ENCODE measurements at places on chromosomes 3 and 15.

DNA sequence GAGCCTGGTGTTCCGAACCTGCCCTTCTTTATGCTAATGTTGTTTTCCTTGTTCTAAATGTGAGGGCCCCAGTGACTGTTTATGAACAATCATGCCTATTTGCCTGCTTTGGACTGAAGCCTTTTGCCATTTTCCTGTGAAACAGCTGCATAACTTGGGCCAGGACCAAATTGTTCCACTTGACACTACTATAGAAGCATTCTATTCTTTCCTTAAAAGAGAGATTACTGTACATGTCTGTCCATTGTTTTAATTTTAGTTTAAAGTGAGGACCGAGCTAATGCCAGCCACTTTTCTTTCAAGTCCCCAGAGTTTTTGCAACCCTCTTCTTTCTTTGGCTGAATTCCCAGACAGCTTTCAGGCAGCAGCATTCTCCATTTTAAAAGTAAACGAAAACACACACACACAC, 980.3 kb downstream of the CADM2 start:
- peak; percentile 2 for DNase-seq

DNA sequence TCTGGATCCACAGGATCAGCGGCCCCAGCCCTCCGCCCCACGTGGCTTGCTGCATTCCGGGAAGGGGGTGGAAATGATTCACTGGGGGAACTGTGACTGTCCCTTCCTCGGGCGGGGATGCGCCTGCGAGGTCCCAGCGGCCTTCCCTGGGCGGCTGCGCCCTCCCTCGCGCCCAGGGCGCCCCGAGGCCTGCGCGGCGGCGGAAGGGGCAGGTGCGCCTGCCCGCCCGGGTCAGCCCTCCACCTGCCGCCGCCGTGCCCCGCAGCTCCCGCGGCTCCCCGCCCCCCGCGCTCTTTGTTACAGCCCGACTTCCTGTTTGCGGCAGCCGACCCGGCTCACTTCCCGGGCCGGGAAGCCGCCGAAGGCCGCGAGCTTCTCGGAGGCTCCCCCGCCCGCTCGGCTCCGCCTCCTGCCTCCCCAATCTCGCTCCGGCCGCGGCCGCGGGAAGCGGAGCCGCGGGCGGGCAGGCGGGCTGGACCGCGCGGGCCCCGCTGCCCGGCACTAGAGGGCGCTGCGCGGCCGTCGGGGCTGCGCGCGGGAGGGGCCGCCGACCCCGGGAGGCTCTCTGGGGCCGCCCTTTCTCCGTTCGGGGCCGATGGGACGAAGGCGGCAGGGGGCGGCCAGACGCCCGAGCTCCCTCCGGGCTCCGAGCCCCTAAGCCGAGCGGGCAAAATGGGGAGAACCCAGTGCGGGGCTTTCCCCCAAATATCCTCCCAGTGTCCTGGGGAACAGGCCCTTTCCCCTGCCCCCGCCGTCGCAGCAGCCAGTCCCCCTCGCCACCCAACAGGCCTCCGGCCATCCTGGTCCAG, 11.5 kb upstream of the CHAC1 start:
- peak; percentile 82 for DNase-seq

DNA sequence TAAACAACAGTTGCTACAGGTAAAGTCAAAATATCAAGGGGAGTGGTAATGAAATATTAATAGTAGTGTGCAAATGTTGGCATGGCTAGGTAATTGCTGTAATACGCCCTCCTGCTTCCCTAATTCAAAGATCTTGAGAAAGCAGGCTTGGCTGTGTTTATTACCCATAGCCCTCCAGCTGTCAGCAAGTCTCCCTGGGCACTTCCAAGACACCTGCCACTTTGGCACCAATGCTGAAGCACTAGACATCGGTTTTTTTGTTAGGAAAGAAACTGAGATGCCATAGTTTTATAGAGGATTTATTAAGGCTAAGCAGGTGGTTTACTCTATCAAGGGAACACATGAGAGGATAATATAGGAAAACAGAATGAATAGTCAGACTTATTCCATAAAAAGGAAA, 64.4 kb downstream of the P2RY1 start:
- no peak for DNase-seq

- peak; percentile 36 for DNase-seq
Measured at GRCh38 chr15:84953136-84953535, 28.5 kb upstream of the PDE8A start.

DNA sequence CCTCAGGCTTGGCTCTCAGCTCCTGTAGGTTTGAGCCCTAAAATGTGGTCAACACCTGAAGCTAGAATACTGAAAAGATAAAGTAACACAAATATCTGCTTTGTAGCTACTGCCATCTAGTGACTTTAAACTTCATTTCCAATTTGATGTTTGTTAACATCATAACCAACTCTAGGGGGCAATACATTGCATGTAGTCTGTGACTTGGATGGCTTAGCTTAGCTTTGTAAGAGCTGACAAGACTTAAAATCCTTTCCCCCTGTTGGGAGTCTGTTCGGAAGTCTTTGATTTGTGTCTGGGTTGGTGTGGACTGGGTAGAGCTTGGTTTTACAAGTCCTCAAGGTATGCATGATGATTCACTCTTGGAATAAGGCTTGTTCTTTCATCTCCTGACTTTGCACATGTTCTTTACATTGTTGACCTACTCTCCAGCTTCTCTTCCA, 51.7 kb downstream of the SCN11A start:
- DNase-seq: peak; percentile 66

DNA sequence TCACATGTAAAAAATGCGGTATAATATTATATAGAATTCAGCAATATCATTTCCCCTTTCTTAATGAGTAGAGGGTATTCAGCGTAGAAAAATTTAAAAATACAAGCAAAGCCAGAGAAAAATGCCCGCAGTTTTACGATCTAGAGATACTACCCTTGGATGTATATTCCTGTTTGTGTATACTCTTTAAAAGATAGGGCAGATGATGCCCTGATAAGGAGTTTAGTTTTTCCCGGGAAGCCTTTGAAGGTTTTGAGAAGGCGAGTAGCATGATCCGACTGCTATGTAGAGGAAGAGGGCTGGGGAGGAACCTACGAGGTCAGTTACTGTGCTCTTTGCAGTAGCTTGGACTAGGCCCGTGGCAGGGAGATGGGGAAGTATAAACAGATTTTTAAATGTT, 1.2 kb downstream of the YEATS2 start:
- peak; percentile 15 for DNase-seq

DNA sequence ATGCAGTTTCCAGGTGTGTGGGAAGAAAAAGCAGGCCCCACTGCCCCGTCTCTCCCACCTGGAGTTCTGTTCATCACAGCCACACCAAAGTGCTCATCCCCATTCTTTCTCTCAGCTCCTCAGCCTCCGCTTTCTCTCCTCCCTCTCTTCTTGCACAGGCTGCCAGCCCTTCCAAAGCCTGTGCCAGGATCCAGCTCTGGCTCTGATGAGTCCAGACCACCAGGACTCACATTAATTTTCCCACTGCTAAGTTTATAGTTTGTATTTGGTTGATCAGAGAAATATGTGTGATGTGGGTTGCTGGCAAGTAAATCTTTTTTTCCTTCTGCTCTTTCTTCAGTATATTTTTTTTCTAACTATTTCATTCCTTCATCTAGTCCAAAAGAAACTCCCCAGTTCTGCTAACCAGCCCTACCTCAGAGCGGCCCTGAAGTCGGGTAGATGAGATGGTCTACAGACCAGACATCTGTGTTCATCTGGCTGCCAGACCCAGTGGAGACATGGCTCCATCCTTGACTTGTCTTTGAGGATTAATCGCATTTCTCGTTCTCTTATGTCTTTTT, 49.8 kb downstream of the BOC start:
- DNase-seq: peak; percentile 15

DNA sequence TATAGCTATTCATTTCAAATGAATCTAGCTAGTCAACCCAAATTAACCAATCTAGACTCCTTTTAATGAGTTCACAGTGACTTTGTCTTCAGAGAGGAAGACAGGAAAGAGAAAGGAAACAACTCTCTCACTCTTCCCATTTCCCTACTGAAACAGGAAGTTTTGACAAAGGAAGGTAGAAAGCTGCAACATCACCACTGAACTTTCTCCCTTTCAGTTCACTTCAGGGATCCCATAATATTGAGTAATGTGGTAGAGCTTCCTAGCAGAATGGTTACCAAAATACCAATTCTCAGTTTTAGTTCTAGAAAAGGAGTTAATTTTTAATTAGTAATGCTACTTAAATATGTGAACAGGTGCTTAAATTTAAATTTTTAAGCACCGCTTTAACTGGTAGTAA, 7.5 kb downstream of the VPS13C start:
- no peak for DNase-seq

DNA sequence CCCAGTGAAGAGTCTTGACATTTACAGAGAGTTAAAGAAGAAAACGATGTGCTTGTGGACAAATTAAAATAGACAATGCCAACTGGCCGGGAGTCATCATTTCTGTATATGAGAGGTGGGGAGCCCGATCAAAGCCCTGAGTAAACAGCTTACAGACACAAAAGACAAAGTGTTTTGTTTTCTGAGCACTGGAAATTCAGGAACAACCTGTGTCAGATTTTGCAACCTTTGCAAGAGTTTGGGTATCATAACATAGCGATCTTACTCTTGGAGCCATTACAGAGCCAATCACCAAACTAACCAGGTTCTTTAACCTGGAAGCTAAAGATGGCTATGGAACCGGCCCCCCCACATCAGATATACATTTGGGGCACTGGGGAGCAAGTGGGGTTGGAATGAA, 101.9 kb upstream of the LRIG1 start:
- DNase-seq: no peak

All from fibroblast of skin of right quadriceps (primary cell).